ENCODE measurements at places on chromosomes 7 and 10.

DNA sequence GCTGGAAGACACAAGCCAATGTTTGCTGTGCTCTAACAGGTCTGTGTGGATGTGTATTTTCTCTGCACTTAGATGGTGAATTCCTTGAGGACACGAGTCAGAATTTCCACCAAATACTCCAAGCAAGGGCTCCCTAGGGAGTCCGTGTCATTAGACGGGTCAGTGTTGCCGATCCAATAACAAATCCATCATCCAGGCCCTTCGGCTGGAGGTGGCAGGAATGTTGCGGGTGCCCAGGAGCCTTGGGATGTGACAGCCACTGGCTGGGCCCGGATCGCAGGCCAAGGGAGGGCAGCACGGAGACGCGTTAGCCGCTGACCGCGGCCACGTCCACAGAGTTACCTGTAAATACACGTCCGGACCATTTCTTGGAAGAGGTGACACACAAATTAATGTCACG lies 186.8 kb downstream of the WDR37 start:
- no peak for DNase-seq

GRCh38 chr10:89263531-89263930 lies 12.0 kb upstream of the LIPA start:
- DNase-seq, result no peak

GRCh38 chr10:12405342-12406320 lies 56.3 kb downstream of the CAMK1D start:
- DNase-seq, result no peak

DNA sequence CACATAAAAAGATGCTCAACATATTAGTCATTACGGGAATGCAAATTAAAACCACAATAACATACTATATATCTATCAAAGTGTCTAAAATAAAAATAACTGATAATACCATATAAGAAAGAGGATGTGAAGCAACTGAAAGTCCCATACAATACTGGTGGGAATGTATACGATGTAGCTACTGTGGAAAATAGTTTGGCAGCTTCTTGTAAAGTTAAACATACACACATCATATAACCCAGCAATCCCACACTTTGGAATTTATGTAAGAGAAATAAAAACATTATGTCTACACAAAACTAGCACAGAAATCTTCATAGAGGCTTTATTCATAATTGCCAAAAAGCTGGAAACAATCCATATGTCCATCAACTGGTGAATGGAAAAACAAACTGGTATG lies 10.5 kb upstream of the COMMD3 start:
- no peak for DNase-seq

GRCh38 chr10:34010891-34011290 lies 676.4 kb upstream of the NRP1 start:
- DNase-seq, result no peak

- no peak for DNase-seq
Observed at GRCh38 chr10:10362800-10363199, 654.9 kb upstream of the CELF2 start.

DNA sequence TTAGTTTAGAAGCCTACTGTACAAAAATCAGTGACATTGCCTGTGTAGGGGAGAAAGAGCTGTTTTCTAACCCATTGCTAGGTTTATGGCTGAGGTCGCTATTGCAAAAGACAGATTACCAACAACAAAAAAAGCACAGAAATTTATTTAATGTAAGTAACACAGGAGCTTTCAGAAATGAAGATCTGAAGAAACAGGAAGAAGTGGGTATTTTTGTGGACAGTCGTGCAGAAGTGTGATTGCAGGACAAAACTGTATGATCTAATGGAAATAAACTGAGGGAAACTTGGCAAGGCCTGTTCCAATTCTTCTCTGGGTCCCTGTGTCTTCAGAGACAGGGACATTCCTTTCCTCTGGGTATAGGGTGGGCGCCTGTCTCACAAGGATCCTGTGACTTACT lies 87.4 kb downstream of the APBB1IP start:
- no peak for DNase-seq

GRCh38 chr10:98106531-98106930 lies 27.9 kb upstream of the R3HCC1L start:
- no peak for DNase-seq

DNA sequence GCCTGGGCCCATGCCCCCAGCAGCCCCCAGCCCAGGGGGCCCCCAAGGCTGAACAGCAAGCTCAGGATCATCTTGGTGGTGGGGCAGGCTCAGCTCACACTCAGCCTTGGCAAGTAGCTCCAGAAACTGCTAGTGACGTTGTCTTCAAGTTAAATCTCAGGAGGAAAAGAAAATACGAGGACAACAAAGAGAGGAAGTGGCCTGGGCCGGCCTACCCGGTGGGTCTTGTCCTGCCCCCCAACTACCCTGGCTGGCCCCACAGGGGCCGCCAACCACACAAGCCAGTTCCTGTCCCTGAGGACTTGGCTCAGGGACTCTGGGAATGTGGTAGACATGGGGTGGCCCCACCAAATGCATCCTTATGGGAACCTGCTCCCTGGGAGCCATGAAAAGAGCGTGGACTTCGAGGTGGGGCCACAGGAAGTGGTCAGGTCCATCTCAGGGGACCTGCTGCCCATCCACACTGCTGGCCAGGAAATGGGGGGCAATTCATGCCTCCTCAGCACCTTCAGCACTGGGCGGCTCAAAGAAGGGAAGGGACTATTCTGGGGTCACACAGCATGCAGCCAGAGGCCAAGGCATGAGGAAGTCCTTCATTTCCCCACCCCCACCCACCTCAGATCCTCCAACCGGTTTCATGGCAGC lies at the start of gene MMRN2:
Gene MMRN2 (minus strand): TSS at position 145 of the 645 bp plus-strand sequence. CDS start 74 bp downstream, at position 71.
- no peak for DNase-seq

DNA sequence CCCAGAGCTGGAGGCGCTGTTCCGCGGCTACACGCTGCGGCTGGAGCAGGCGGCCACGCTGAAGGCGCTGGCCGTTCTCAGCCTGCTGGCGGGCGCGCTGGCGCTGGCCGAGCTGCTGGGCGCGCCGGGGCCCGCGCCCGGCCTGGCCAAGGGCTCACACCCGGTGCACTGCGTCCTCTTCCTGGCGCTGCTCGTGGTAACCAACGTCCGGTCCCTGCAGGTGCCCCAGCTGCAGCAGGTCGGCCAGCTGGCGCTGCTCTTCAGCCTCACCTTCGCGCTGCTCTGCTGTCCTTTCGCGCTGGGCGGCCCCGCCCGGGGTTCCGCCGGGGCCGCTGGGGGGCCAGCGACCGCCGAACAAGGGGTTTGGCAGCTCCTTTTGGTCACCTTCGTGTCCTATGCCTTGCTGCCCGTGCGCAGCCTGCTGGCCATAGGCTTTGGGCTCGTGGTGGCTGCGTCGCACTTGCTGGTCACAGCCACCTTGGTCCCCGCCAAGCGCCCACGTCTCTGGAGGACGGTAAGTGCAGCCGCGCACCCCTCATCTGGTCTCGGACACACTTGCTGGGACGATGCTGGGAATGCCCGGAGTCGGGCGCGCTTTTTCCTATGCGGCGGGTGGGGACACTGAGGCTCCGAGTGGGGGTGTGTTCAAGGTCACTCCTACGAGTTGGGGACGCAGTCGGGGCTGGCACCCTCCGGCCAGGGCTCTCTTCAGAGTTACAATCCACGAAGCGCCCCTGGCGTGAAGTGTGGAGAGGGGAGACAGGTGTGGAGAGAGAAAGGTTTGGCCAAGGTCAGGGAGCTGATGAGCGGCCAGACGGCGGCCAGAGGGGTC lies 717 bp downstream of the ADCY1 start:
- DNase-seq, result peak; percentile 39

DNA sequence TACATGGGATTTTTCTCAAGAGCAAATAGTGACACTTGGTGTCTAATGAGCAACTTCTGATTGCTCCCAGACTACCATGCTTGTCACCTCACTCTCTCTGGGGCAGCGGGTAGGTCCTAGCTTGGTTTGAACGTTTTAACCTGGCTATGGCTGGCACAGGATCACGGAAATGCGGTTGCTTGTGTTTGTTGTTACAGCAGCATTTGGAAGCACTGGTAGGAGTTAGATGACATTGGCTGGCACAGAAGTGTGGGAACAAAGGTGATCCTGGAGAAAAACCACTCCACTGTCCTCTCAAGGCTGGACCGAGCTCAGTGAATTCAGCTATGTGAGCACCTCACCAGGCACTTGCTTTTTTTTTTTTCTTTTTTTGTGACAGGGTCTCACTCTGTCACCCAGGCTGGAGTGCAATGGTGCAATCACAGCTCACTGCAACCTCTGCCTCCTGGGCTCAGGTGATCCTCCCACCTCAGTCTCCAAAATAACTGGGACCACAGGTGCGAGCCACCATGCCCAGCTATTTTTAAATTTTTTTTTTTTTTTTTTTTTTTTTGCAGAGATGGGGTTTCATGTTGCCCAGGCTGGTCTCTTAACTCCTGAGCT lies 3.5 kb upstream of the PFKFB3 start:
- peak; percentile 35 for DNase-seq

Measured in mucosa of descending colon (tissue), 3 donors.